ENCODE measurements at places on chromosomes 4 and X.
A peak's percentile ranks its signal among the peaks of the same experiment; 100 is the strongest.

DNA sequence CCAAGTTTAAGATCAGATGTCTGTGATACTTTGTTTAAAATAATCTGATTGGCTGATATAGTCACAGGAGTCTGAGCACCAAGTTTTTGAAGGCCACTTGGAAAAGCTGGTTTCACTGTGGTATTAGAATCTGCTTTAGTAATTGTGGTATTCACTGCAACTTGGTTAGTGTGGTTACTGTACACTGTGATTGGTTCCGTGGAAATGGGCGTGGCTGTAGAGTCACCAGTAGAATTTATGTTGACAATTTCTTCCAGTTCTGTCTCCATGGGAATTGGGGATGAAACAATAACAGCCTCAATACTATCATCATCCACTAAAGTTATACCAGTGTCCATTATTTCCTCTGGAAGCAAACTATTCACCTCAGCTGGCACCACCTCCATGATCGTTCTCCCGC is 26.2 kb downstream of the LIN54 start:
- DNase-seq, result no peak

GRCh38 chr4:127214931-127215330 is 417.8 kb upstream of the INTU start:
- DNase-seq, result no peak

GRCh38 chr4:26175006-26175786 is 145.6 kb upstream of the RBPJ start:
- peak; percentile 36 for DNase-seq

DNA sequence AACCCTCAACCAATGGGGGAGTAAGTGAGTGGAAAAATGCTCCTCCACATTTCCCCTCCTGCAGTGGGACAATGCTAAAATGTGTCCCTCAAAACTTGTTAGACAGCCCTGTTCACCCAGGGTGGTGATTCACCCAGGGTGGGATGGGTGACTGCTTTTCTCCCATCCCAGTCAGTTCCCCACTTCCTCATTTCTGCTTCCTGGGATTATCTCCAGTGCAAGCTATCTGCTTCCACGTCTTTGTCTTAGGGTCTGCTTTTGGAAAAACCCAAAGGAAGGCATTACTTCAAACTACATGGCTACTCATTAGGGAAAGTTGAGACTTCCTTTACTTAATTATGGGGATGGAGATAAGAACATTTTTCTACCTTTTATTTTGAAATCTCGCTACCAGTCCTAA is 45.5 kb downstream of the ETNPPL start:
- no peak for DNase-seq

DNA sequence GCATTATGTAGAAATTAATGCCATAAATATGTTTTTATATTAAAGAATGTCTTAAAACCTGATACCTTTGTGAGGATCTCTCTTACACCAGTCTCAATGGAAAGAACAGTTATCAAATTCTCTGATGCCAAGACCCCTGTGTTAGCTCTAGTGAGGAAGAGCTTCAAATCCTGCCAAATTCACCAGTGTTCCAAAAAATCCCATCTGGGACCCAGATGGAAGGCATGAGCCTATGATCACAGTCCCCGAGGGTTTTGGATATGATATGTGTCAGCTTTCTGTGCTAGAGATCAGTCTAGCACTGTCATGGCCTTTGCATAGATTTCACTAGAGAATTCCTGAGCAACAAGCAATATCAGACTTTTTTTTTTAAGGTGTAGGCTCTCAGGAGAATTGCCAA is 412.1 kb downstream of the UBE2NL start:
- DNase-seq, result no peak

GRCh38 chrX:99184153-99184552 is 1225.9 kb downstream of the PCDH19 start:
- DNase-seq, result no peak

DNA sequence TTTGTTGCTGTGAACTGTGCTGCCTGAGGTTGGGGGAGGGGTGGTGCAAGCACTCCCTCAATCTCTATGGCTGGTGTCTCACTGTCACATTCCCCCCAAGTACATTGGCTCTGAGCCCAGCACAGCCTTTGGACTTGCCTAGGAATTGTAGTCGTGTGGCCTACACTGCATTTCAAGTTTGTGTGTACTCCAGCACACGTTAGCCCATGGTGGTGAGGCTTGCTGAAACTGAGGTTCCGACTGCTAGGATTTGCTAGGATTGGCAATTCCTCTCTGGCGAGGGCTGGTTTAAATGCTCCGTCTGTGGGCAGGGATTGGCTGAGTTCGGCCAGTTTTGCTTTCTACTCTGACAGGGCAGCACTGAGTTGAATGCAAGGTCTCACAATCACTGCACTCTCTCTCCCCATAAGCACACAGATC is 121.7 kb upstream of the CXXC4 start:
- no peak for DNase-seq

DNA sequence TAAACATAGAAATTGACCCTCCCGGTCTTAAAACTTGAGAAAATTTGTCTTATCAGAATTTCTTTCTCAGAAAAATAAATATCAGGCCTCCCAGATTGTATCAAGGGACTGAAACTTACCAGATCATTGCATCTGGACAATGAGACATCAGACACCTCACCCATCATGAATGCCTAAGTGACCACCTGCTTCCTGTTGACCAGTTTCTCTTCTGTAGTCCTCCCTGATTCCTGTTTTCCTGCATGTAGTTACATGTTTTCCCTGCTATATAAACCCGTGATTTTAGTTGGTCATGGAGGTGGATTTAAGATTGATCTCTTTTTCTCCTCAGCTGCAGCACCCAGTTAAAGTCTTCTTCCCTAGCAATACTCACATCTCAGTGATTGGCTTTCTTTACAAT is 548.1 kb downstream of the PPP4R3C start:
- no peak for DNase-seq

- no peak for DNase-seq
These were observed 109.8 kb downstream of the LUZP4 start for GRCh38 chrX:115399306-115399705.

DNA sequence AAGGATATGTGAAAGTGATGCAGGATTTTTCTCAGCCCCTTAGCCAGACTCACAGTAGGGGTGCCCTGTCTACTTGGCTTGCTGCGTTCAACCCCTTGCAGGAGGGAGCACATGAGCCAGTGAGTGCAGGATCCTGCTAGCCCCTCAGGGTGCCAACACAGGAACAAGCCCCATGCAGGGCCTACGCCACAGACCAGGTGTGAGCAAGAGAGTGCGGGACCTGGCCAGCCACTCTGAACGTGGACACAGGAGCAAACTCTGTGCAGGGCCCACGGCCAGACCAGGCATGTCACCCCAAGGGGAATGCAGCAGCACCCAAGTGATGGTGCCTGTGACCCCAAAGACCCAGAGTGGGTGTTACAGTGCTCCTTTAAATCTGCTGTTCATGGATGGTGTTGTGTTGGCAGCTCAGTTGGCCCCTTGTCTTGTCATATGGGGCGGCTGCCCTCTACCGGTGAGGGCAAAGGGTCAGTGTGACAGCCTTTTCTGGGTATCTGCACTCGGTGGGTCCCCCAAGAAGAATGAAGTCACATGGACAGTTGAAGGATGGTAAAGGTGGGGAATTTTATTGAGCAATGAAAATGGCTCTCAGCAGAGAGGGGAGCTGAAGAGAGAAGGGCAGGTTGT is 188.4 kb upstream of the MAOA start:
- DNase-seq, result no peak

DNA sequence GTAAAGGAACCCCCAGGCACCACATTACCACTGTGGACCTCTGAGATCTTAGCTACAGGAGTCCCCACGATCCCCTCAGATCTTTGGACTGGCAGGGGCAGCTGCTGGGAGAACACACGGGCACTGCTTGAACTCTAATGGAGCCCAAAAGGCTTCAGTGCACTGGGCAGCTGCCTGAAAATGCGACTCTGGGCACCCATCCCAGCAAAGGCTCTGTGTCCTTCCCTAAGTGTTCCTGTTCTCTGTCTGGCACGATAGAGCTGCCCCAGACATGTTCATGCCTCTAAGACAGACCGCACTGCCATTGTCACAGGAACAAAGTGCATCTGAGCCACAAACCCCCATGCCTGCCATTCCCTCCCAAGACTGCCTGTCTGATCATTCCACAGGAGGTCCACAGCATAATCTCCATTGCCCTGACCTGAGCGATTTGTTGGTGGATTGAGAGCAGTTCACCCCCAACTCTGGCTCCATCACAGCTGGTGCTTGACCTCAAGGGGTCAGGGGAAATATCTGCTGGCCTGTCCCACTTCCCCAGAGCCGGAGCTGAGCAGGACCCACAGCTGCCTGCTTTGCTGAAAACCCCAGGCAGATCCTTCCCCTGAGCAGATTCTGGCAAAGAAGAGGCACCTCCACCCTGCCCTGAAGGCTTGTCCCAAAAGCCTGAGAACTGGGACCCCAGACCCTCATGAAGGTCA is 436.0 kb upstream of the INTU start:
- no peak for DNase-seq

DNA sequence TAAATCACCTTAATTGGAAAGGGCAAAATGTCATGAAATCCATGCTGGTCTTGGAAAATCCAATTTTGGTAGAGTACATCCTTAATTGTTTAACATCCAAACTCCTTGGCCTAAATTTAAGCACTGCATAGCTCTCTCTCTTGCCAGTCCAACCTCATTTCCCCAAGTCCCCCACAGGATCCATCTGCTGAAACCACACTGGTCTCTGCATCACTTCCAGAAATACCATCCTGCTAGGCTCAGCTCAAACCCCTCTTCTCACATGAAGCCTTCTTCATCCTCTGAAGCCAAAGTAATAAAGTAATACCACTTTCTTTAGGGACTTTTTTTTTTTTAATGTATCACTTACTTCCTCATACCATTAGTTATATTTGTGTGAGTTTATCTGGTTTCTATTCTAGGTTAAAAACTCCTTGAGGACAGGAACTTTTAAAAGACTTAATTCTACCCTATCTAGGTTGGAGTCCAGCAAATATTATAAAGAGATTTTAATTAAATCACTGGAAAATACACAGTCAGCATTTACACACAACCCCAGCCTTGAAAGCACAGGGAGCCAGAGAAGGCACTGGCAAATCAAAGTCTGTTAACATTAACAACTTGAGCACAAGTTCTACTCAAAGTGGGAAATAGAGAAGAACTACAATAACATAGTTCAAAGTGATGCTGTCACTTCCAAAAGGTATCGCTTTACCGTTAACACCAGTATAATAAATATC is 16.7 kb upstream of the KLF3 start:
- no peak for DNase-seq

- DNase-seq, result no peak
These were observed 735 bp upstream of the CHRDL1 start for GRCh38 chrX:110796407-110796697.

DNA sequence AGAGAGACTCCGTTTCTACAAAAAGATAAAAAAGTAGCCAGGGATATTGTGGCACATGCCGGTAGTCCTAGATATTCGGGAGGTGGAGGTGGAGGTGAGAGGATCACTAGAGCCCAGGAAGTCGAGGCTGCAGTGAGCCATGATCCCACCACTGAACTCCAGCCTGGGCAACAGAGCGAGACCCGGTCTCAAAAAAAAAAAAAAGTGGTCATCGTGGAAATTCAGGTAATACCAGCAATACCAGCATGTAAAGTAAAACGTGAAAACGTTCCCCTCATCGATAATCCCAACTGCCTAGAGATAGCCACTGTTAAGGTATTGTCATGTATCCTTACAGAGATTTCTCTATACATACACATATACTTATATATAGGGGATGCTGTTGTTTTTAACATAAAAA is 1.5 kb downstream of the MAGT1 start:
- no peak for DNase-seq

- DNase-seq, result no peak
These were observed 17.0 kb downstream of the ADD1 start for GRCh38 chr4:2860391-2861348.

GRCh38 chrX:114798907-114799306 is 215.0 kb downstream of the HTR2C start:
- DNase-seq, result no peak

GRCh38 chr4:25837107-25837506 is 25.7 kb downstream of the SEL1L3 start:
- DNase-seq, result no peak

DNA sequence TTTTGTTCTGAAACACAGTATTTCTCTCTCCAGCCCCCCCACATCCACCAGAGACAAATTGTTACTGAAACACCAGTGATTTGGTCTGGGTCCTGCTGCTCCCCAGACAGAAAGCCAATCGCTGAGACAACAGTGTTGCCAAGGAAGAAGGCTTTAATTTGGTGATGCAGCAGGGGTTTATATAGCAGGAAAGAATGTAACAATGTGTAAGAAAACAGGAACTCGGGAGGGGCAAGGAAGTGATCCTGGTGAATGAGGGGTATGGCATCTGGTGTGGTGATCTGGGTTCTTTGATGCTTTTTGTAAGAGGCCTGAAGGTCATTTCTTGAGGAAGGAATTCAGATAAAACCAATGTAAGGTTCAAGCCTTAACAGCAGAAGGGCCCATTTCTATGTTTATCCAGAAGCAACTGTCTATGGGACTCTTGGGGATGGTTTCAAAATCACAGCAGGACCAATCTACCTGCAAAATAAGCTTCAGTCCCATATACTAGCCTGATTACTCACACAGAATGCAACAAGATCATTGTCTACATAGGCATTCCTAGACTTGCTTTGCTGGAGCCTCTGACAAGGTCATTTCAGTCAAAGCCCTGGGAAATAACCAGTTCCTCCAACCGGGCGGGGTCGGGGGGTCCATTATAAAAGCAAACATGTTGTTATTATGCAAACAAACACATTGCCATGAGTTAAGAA is 445.2 kb upstream of the ZFP42 start:
- DNase-seq, result no peak

DNA sequence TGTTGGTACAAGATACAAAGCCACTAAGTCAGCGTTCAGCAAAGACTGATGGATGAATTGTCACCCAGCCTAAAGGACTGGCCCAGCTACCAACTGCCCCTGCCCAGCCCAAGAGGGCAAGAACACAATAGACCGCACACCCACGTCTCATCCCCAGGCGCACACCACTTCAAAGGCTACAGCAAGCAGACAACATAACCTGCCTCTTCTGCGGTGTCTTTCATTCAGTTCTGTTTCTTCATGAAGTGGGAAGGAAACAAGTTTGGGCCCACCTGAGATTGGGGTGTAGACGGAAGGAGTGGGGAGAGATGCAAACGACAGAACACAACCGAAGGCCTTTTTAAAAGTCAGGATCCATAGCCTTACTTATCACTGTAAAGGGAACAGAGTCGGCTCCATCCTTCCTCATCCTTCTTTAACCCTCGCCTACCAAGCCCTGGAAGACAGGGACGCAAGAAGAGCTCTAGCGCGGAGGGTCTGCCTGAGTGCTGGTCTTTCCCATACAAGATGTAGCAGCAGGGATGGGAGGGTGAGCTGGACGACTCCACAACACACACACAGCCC is 691 bp downstream of the SCARB2 start:
- DNase-seq, result peak; percentile 37

DNA sequence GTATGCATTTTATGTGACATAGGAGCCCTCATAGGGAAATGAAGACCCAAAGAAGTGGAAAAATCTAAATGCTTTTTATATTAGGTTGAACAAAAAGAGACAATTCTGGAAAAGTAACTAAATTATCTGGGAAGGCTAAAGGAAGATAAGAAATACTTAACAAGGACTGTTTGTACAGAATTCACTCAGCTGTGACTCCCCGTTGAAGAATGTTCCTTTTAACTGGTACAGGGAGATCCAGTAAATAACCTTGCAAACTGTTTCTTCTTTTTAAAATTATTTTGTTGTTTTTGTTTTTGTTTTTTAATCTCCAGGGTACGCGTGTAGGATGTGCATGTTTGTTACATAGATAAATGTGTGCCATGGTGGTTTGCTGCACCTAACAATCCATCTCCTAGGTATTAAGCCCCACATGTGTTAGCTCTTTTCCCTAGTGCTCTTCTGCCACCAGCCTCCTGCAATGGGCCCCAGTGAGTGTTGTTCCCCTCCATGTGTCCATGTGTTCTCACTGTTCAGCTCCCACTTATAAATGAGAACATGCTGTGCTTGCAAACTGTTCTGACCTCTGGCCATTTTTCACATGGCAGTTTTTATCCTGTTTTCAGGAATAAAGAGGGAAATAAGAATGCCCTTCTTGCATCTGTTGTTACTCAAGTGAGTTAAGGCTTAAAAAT is 81.7 kb downstream of the PWWP3B start:
- no peak for DNase-seq

All from stimulated activated CD4-positive, alpha-beta T cell treated with anti-CD3 and anti-CD28 coated beads, Interleukin-2, amount 100 ng/mL, for 24 hours (primary cell).